Stimulated activated naive CD8-positive, alpha-beta T cell treated with anti-CD3 and anti-CD28 coated beads, Interleukin-15, Interleukin-2, amounts not matched to agents 100 U/mL and 50 U/mL, for 24 hours (primary cell): ENCODE measurements at places on chromosomes 7 and 10.

DNA sequence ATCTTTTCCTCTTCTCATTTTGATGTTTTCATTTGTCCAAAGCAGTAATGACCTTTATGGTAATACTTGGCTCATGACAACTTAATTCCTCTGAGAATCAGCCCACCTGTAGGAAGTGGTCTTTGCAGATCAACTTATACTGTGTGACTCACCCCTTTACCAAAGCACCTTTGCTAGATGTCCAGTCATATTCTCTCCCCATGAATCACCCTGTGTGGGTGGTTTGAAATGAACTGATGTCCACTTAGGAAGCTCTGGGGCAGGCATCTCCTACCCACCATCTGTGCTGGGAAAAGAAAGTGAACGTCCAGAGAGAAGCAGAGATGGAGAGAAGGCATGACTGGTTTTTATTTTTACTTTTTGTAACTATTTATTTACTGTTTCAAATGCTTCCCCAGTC, 410.3 kb downstream of the KIF20B start:
- no peak for DNase-seq

GRCh38 chr7:129561677-129562359, 49.7 kb upstream of the NRF1 start:
- DNase-seq = no peak

DNA sequence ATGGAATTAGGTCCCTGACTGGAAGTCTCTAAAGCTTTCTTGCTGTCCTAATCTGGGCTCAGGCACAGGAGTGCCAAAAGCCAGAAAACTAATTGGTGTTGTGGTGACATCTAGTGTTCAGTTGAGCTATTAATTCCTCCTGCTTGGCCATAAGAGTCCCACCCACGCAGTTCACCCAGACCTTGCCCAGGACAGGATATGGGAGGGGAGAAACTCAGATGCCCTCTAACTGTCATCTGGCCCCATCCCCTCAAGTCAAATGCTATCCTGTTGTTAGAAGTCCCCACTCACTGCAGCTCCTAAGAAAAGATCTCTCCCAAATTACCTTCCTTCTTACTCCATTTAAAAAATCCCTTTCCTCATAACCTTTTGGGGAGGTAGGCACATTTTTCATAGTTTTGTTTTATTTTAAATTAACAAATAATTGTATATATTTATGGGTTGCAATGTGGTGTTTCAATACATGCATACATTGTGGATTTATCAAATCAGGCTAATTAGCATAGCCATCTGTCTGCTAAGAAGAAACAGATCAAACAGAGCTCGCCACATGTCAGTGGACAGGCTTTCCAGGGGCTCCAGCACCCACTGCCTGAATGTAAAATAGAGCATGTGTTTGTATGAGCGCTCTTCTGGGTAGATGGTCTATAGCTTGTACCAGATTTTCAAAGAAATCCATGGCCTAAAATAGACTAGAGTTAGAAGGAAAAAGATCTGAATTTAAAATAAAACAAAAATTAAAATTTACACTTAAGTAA, 84.0 kb downstream of the GSAP start:
- peak; percentile 66 for DNase-seq

DNA sequence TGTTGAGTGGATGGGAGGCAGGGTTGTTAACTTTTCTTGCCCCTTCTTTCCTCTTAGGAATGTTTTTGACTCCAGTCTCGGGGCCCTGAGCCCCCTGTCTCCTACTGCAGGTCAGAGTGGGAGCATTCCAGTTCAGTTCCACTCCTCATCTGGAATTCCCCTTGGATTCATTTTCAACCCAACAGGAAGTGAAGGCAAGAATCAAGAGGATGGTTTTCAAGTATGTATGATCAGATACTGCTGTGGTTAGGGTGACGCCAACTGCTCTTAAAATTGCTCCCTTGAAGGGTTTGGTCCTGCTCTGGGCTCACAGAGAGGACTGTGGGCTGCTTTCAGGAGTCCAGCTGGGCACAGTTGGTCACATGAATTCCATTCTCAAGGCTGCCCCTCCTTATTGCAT, 22.0 kb downstream of the VWA2 start:
- DNase-seq = no peak

DNA sequence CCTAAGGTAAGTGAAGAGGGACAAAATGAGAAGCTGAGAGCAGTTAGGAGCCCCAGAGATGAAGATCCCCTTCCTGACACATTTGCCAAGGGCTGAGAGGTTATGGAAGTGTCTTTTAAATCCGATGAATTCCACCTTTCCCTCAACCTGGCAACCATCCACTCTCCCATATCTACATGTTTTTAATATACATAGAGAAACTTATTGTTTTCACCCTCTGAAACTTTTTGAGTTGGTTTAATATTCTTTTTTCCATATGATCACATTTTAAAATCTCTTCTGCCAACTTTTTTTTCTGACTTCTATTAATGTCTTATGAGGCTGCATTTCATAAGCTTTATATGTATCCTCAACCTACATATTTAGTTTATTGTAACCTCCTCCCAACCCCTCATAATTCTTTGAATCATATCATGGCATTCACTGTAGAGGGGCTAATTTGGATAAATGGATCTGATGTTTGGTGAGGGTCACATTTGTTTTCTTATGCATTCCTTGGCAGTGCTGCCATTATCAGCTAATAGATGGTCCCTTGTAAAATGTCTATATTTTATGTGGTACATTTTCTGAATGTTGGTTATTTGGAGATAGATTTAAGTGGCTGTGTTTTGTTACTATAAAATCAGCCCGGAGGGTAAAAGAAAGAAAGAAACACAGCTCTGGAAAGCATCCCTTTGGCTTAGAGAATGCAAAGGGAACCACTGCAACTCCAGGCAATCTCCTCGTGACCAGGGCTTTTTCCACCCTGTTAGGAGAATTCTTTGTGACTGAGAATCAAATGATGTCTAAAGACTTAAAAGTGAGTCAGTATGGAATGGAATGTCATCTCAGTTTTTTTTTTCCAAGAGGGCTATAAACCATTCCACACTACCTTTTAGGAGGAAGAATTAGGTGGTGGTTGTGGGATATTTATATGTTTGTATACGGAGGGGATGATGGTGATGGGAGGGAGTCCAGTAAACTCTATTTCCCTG, 334.4 kb downstream of the SUGCT start:
- DNase-seq = no peak

- DNase-seq = no peak
These were observed 56.7 kb downstream of the LRRC4 start for GRCh38 chr7:127974446-127975035.

DNA sequence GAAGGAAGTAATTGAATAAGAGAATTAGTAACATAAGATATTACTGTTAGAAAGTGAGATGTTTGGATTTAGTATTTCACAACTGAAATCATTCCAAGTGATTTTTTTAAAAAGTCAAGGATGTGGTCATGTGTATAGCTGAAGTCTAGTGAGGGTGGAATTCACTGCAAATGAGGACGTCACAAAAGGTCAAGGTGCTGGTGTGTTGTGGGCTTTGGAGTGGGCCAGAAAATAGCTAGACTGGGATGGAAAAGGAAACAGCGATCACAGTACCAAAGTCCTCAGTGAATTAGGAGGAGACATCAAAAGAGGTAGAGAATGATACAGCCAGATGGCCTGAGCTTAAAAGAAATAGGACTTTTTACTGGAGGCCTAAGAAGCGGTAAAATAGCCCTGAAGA, 272.8 kb downstream of the DYNC1I1 start:
- no peak for DNase-seq

GRCh38 chr7:28093623-28094232, 86.9 kb downstream of the JAZF1 start:
- peak; percentile 71 for DNase-seq

- no peak for DNase-seq
These were observed 33.4 kb downstream of the XPNPEP1 start for GRCh38 chr10:109889867-109890266.

DNA sequence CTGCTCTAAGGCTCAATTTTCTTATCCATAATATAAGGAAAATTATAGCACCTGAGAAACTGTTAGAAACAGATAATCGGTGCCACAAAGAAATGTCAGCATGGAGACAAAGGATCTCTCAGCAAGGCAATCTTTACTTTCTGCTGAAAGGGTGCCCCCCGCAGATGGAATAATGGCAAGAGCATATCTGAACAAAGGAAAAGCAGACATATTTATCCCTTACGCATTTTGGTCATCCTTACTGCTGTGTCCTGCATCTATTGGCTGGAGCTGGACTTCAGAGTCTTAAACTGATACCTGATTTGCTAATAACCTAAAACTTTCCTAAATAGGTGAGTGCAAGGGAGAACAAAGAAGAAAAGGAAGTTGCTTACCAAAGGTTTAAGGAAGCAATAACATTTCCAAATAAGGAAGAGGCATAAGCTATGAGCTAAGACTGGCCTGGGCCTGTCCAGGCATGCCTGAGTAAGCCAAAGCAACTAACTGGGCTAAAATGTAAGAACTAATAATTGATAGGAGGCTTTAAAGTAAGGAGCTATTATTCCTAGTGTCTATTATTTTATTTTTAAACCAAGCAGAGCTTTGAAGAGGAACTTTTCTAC, 39.6 kb upstream of the ELMO1 start:
- DNase-seq = no peak

DNA sequence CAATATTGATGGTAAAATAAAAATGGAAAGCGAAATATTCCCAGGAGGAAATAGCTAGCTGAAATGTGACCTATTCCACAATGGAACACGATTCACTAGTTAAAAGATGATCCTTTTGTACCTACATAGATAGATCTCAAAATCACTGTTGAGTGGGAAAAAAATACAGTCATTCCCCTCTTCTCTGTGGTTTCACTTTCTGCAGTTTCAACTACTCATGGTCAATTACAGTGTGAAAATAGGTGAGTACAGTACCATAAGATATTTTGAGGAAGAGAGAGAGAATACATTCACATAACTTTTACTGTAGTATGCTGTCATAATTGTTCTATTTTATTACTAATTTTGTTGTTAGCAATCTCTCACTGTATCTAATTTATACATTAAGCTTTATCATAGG, 56.0 kb upstream of the COL13A1 start:
- no peak for DNase-seq

- peak; percentile 63 for DNase-seq
These were observed 34.3 kb upstream of the HERPUD2 start for GRCh38 chr7:35729061-35729783.

DNA sequence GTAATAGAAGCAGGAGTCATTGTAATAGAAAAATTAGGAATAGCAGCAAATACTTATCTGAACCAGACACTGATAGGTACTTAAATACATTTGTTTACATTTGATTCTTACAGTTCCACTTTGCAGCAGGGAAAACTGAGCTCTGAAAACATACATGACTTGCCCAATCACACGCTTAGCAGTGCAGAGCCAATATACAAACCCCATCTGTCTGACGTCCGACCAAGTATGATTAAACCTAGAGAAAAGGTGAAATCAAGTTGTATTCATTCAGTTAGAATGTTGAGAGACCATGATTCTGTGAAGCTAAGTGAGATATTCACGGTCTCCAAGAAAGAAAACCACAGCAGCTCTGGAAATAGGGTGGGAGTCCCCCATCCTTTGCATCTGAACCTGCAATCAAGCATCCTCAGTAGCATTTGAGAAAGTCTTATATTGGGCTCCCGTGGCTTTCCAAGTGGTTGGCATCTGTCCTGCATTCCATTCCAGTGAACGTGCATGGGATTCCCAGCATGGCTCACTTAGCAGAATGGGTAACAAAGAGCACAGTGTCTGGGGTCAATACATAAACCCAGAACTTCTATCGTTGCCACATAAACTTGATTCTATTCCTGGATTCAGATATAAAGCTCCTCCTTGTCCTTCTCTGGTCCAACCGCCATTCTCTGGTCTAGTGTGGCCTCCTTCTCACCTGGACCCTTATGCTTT, 148.7 kb upstream of the RSU1 start:
- DNase-seq = no peak

- peak; percentile 59 for DNase-seq
These were observed 21.1 kb downstream of the PLAU start for GRCh38 chr10:73931767-73932619.

- DNase-seq = no peak
These were observed at the start of gene TEX47 for GRCh38 chr7:88795553-88795952. TSS of gene TEX47 (minus strand) at chr7:88795737. CDS start at chr7:88794942, 795 bp downstream.

DNA sequence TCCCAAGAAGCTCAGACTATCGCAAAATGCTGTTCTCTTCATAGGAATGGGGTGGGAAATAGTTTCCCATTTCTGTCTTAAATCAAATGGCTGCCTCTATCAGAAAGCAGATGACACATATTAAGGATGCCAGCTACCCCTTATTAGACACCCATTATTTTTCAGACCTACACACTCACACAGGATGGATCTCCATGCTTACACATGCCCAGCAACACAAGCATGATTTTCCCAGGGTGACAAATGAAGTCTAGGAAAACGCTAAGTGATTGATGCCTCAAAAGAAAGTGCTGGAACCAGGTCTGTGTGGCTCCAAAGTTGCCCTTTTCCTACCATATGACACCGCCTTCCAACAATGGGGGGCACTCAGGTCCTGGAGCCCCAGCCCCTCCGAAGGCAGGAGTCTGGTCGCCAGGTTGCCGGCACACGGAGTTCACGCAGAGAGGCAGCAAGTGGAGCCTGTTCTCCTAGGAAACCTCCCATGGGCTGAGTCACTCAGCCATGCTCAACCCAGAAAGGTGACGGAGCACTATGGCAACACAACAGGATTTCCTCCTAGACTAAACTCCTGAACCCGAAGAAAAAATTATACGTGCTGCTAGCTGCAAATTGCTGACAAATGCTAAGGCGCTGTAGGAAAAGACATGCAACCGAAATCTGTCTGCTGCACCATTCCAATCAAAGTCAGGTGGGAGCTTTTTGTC, 19.8 kb downstream of the VOPP1 start:
- DNase-seq = no peak

GRCh38 chr10:13019280-13019679, 17.8 kb upstream of the CCDC3 start:
- peak; percentile 6 for DNase-seq

DNA sequence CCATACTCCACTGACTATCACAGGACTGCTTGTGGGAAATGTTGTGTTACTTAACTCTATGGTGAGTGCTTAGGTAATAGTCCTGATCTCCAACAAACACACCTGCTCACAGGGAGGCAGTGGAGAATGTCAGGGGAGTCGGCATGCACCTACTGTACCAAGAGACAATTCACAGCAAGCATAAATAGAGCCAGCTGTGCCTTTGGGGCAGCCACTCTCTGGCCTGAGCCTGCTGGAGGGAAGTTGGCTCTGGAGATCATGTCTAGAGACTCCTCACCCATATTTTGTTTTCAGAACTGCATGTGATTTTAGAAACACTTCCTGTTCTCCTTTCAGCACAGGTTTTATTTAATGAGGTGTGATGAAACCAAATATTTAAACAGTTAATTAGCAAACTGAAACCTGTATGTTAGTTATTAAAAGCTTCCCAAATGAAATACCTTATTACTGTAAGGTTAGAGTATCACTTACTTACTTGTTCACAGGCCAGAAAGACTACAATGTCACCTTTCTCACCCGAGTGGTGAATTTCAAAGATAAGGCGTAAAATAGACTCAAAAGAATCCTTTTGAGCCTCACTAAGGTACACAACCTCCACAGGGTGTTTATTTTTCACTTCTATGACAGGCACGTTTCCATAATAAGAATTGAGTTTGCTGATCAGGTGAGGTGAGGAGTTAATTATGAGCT, 21.8 kb downstream of the DHX32 start:
- DNase-seq = no peak

- DNase-seq = no peak
These were observed 343.7 kb downstream of the ELMO1 start for GRCh38 chr7:37104822-37105518.
